ENCODE measurements at places on chromosomes 16 and 17.

DNA sequence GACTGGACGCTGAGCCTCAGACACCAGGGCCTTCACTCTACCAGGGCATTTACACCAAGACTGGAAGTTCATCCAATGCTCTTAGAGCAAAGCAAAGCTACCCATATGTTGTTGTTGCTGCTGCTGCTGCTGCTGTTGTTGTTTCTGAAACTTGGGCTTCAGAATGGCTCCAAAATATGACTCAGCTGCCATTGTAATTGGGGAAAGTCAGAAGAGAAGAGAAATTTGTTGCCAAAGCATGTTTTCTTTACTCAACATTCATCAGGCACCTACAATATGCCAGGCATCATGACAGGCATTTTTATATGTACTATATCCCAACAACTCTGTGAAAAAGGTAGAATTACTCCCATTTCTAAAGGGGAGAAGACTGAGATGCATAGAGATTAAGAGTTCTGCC is 11.9 kb downstream of the KRT32 start:
- DNase-seq, result no peak

DNA sequence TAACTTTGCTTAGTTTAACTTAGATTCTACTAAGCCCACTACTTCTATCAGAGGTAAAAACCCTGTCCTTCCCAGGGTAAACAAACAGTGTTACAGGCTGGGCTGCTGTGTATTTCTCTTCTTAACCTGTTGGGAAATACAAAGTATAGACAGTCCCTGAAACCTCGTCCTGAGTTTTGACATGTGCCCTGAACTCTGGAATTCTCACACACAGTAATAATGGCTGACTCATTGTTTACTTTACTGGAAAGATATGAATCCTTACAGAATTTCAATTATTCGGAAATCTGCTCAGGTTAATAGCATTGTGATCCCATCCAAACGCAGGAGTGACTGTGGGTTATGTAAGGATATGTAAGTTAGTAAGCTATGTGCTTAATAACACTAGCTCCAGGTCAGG is 199.1 kb downstream of the TMEM114 start:
- no peak for DNase-seq

GRCh38 chr17:40528692-40529417 is 27.4 kb upstream of the TNS4 start:
- DNase-seq, result no peak

GRCh38 chr17:57518587-57519581 is 226.2 kb downstream of the CCDC182 start:
- no peak for DNase-seq

DNA sequence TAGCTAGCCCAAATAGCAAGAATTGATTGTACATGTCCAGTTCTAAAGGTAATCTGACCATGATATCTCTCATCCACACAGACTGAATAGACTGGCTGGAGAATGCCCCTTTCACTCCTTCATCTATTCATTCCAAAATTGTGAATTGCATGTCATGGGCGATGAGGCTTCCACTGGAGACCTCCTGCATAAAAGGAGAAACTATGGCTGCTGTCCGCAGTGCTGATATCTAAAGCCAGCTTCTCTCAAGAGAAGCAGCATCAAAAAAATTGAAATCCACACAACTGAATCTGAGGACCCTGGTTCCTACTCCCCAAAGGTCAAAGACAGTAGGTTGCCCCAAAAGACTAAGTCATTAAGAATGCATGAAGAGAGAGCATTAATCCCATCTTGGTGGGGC is 7.9 kb upstream of the SCNN1G start:
- no peak for DNase-seq
